COR-L47 (cell line): ENCODE measurements at places on chromosomes 6 and 20.

GRCh38 chr6:132053511-132053910 is 102.3 kb upstream of the CCN2 start:
- no peak for DNase-seq

- DNase-seq, result peak; percentile 85
Measured at GRCh38 chr6:91088515-91088914, 501.6 kb upstream of the MAP3K7 start.

GRCh38 chr6:83838727-83839126 is 14.4 kb upstream of the RIPPLY2 start:
- DNase-seq, result no peak

DNA sequence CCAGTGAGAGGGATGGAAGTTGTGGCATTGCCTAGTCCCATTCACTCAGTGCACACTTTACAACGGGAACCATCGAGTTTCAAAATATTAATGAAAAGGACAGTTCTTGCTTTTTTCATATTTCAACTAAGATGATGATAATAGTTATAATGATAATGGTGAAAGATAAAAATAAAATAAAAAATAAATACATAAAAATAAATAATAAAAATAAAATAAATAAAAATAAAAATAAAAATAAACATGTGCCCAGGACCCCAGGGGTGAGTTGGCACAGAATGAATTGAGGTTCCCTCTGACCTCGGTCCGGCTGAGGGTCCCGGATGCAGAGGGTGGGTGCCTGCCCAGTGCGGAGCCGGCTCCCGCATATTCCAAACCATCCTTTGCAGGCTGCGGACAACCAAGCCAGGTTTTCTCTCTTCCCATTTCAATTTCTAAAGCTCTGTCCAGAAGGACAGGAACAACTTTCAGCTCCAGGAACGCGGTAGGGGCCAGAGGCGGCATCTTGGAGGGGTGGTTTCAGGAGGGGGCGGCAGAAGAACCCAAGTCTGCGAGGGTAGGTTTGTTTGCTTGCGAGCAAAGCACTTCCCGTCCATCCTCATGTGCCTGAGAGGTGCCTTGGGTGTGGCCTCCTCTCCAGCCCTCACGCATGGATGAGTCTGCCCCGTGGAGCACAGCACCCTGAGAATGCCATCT is 236.8 kb downstream of the DLL1 start:
- DNase-seq, result no peak

DNA sequence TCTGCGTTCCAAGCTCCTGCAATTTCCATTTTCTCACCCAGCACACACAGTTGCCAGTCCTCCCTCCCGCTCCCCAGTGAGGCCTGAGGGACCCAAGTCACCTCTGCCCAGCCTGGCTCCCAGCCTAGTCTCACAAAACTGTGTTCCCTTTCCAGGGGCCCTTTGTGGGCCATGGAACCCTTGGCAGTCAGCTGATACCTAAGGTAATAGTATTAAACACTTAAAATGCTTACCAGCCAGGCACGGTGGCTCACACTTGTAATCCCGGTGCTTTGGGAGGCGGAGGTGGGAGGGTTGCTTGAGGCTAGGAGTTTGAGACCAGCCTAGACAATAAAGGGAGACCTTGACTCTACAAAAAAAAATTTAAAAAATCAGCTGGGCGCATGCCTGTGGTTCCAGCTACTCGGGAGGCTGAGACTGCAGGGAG is 3.2 kb upstream of the RBM38 start:
- DNase-seq, result no peak

- DNase-seq, result peak; percentile 13
Measured at GRCh38 chr20:9119776-9120175, 50.9 kb downstream of the PLCB4 start.

GRCh38 chr20:53487461-53488200 is 106.0 kb downstream of the ZNF217 start:
- DNase-seq, result no peak

DNA sequence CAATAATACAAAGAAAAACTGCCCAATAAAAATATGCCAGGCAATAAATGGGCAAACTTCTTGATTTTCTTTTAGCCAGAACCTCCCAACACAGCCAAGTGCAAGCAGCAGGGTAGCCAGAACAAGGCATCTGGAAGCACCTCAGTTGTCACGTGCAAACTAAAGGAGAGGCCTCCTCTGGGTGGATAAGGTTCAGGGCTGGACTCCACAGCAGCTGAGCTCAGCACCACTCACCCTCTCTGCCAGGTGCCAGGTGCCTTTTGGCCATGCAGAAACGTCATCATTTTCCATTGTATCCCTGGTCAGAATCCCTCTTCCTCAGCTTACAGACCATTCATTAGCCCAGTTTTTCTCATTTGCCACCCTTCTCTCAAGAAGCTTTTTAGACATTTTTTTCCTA is 52.7 kb downstream of the SOD2 start:
- DNase-seq, result no peak

DNA sequence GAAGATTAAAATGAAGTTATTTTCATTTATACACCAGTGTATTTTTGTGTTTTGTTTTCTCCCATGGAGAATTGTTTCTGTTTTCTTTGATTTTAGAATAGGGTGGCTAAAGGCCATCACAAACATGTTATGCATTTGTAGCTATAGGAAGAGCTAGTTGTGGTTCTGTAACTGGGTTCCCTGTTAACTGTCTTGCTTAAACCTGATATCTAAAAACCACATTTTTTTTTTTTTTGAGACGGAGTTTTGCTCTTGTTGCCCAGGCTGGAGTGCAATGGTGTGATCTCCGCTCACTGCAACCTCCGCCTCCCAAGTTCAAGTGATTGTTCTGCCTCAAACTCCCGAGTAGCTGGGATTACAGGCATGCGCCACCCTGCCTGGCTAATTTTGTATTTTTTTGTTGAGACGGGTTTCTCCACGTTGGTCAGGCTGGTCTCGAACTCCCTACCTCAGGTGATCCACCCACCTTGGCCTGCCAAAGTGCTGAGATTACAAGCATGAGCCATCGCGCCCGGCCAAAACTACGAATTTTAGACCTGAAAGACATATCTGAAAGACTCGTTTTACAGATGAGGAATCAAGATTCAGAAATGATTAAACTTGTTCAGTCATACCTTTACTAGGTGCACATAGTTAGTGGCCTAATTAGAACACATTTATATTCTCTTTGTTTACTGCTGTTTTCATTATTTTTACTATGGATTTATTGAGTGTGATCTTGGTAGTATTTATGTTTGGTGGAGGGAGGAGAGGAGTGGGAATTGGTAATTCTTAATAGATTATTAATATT is 18.0 kb downstream of the SCAF8 start:
- DNase-seq, result no peak

- no peak for DNase-seq
Measured at GRCh38 chr6:15090145-15090579, 155.7 kb upstream of the JARID2 start.

GRCh38 chr6:136501514-136501913 is 48.7 kb downstream of the MAP7 start:
- no peak for DNase-seq

DNA sequence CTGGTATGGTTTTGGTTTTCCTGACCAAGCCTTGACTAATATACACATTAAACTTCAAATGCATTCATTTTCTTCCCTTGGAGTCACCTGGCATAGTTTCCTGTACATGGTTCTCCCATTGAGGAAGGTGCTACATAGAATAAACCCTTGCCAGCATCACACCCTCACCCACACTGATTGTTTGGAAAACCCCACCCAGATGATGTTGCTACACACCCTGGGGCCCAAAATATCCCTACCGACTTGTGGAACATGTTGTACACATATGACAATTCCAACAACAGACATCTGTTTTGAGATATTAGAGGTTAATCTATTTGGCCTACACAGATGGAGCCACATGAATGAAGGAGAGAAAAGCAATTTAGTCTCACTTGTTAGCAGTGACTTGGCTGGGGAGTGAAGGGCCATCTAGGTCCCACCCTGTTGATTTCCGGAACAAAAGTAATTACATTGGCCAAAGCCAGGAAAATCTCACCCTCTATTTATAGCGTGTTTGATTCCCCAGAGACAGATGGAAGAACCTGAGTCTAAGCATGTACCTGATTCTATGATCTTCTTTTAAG is 606.0 kb upstream of the BTBD3 start:
- no peak for DNase-seq

DNA sequence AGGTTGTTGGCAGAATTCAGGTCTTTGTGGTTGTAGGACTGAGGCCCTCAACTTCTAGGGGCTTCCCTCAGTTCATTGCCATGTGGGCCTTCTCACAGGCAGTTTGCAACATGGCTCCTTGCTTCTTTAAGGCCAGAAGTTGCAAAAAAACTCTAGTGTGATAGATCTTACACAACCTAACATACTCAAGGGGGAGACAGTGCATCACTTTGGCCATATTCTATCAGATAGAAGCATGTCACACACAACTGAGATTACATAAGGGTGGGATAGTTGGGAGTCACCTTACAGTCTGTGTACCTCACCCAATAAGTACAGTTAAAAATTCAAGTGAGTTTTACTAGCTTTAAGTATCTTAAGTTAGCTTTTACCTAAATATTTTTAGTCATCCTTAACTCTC is 1.6 kb downstream of the SIRPD start:
- no peak for DNase-seq

DNA sequence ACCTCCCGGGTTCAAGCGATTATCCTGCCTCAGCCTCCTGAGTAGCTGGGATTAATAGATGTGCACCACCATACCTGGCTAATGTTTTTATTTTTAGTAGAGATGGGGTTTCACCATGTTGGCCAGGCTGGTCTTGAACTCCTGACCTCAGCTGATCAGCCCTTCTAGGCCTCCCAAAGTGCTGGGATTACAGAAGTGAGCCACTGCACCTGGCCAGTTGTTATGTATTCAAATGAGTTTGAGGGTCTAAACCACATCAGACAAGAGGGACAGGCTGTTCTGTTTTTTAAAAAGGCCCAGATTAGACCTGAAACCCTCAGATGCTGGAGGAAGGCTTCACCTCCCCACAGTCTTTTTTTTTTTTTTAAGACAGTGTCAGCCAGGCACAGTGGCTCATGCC is 4.1 kb upstream of the SPAG4 start:
- no peak for DNase-seq

DNA sequence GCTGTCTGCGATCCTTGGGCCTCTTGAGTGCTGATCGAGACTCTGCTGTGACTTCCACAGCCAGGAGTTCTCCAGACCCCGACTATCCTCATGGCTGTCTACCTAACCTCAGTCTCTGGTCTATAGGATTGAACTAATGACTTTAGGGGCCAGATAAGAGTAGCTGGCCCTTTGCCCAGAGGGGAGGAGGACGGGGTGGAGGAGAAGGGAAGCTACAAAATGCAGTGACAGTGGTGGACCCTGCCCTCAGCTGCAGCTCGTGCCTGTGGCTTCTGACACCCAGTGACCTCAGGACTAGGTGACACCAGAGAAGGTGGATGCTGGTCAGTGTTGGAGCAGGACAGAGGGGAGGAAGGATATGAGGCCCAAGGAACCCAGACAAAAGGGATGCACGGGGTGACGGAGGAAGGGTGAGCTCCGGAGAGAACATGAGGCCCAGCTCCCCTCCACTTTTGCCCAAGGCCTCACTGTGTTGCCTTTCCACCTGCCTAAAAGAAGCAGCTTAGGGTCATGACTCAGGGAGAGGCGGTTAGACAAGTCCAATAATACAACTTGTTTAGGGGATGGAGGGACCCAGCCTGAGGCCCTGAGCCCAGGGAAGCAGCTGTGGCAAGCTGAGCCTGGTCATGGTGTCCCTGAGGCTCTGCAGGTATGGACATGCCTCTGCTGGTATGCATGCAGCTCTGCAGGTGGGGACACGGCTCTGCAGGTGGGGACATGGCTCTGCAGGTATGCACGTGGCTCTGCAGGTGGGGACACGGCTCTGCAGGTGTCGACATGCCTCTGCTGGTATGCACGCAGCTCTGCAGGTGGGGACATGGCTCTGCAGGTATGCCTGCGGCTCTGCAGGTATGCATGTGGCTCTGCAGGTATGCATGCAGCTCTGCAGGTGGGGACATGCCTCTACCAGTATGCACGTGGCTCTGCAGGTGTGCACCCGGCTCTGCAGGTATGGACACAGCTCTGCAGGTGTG is 67.7 kb downstream of the SYNJ2 start:
- no peak for DNase-seq

DNA sequence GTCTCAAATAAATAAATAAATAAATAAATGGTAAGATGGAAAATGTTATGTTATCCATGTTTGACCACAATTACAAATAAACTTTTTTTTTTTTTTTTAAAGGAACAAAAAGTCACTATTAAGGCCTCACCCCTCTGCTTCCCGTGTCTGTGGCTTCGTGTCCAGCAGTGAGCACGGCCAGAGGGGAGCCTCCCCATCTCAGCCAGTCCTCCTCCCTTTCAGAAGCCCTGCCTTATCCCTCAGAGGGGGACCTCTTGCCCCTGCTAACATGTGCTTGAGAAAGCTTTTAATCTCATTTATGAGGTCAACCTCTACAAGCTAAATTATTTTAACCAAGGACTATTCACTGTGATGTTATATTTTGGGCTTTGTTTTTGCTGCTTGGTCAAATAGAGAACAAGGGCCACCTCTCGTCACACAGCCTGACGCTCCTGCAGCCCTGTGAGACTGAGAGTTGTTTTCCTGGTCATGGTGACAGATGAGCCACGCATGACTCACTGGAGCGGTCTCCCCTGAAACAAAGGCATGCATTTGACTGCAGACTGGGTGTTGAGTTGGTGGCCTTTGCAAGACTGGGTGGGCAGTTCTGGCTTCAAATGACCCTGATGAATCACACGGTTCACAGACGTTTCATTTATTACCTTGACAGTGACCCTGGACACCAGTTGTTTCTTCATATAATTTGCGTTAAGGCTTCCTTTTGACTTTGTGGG is 131.8 kb downstream of the TIAM2 start:
- DNase-seq, result no peak

GRCh38 chr6:106377061-106377540 is 16.6 kb downstream of the CRYBG1 start:
- no peak for DNase-seq

DNA sequence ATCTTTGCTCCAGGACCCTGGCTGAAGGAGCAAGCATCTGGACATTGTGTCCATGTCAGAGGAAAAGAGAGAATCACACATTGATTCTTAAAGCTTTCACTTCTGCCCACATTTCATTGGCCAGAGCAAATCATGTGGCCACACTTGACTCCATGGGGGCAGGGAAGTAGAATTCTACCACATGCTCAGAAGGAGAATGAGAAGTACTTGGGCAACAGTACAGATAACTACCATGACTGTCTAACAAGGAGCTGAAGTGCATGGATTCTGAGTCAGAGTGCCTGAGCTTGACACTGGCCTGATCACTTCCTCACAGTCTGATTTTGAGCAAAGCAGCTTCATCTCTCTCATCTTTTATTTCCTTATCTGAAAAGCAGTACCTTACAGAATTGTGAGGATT is 38.6 kb downstream of the GHRH start:
- no peak for DNase-seq
